ENCODE measurements at places on chromosomes 3 and 15.

DNA sequence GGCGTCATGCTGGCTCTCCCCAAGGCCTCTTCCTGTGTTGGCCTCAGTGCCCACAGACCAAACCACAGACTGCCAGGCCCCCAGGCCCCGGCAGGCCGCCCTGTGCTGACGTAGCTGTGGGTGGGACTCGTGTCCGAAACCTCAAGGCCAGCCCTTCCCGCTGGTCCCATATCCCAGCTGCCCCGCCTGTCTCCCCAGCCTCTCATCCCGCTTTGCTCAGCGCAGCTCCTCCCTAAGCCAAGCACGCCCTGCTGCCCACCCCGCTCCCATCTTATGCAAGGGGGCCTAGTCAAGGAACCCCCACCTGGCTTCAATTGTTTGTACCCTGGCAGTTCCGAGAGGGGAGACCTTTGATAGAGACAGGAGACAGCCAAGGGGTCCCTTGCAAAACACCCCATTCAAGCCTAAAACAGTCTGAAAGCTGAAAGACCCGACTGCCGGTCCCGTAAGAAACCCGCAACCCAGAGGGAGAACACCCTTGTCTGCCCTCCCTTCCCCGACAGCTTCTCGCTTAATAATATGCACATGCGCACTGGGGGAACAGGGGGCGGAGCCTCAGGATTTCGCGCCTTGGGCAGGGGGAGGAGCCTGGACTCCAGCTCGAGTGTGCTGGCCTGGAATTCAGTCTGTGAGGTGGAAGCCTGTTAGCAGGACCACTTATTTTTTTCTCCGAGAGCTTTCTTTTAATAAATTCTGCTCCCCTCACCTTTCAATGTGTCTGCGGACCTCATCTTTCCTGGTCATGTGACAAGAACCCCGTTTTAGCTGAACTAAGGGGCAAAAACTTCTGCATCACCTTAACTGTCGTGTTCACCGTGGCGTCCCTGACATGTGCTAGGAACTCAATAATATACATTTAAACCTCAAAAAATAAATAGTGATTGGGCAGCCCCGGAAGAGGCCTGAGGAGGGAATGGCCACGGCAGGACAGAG, 17.2 kb downstream of the TNFAIP8L3 start:
- no peak for DNase-seq

DNA sequence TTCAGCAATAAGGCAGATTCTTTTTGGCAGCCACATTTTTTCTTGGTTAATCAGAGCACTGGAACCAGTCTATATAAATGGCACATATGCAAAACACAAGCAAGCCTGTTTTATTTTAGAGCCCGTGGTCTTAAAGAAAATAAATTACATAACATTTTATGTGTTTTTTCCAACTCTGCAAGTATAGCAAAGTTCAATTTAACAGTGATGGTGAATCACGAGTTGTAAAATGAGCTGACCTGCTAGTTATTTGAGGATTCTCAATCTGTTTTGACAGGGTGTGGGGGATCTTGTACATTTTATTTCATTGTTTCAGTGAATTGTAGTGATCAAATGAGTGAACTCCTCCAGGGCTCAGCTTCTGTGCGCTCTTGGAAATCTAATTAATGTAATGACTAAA, 2.7 kb downstream of the ARHGEF26 start:
- DNase-seq, result no peak

- DNase-seq, result no peak
Measured at GRCh38 chr3:36297195-36297594, 83.1 kb upstream of the STAC start.

DNA sequence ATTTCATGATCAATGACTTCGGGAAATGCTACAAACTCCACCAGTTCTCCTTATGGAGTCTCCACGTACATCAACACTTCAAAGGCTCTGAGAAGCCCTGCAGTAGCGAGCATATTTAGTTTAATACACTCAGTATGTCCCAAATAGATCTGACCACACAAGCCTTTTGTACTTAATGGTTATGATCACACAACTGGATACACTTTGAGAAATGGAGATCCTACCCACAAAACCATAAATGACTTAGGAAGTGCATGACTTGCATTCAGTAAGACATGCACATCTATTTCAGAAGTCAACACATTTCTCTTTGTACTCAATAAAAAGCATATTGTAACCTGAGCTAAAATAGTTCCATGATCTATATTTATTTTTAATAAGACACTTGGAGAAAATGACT, 103.6 kb upstream of the SPATA12 start:
- no peak for DNase-seq

- DNase-seq, result no peak
Measured at GRCh38 chr3:45670991-45671390, 18.2 kb upstream of the SACM1L start.

Data from activated naive CD4-positive, alpha-beta T cell (primary cell).